Smooth muscle cell of trachea (primary cell): ENCODE measurements at places on chromosomes 12 and 14. TPM values are rescaled to one million over a fixed set of nuclear protein-coding genes. Genes with fewer than 3 reads are reported as not detected.

PLEKHD1 gene
- under 0.01 TPM in 2 replicates for total RNA-seq

FAM90A1 gene
- 0.33 TPM in 1 of 2 replicates, not detected in the other for total RNA-seq

KRT79 gene
- not detected in 2 replicates for total RNA-seq

ACRBP gene
- total RNA-seq = 0.29 and 0.50 TPM in 2 replicates

WNT5B gene
- total RNA-seq = 158 and 206 TPM in 2 replicates

PIANP gene
- 0.33 and 1.0 TPM in 2 replicates for total RNA-seq

ABCC9 gene
- 8.7 and 12.6 TPM in 2 replicates for total RNA-seq

ADGRD1 gene
- 1.9 and 17.4 TPM in 2 replicates for total RNA-seq

IL31 gene
- total RNA-seq = not detected in 2 replicates

KITLG gene
- 71.6 and 96.4 TPM in 2 replicates for total RNA-seq

KRT82 gene
- not detected in 2 replicates for total RNA-seq

PPP4R4 gene
- total RNA-seq = 0.44 and 2.8 TPM in 2 replicates

MIPOL1 gene
- total RNA-seq = 7.9 and 13.2 TPM in 2 replicates

NEUROD4 gene
- total RNA-seq = not detected in 2 replicates

CCDC85C gene
- 5.0 and 6.8 TPM in 2 replicates for total RNA-seq

RERG gene
- not detected in 2 replicates for total RNA-seq

FOXA1 gene
- 0.15 TPM in 1 of 2 replicates, not detected in the other for total RNA-seq

MDGA2 gene
- under 0.01 TPM in 1 of 2 replicates, not detected in the other for total RNA-seq

EML1 gene
- 72.9 and 163 TPM in 2 replicates for total RNA-seq

KRT86 gene
- not detected in 2 replicates for total RNA-seq

GNPNAT1 gene
- 20.8 and 96.4 TPM in 2 replicates for total RNA-seq
